A673 (cell line): ENCODE measurements at places on chromosomes 2 and 18. TPM values are rescaled to one million over a fixed set of nuclear protein-coding genes. Genes with fewer than 3 reads are reported as not detected.

- H3K4me3 ChIP-seq: peak overlapping the region; percentile 41
- no peaks in the 10 kb centered on the region for H3K27me3 ChIP-seq
- H3K27ac ChIP-seq: peak overlapping the region; percentile 57
- peak; percentile 69 for DNase-seq
- H3K4me1 ChIP-seq: peaks cover 32% of the 10 kb centered on the region
- no peaks in the 10 kb centered on the region for H3K36me3 ChIP-seq
Measured at GRCh38 chr2:222304737-222305515, 6.1 kb upstream of the PAX3 start.

- H3K36me3 ChIP-seq: peaks cover 4% of the 10 kb centered on the region
- DNase-seq: no peak
- H3K4me3 ChIP-seq: peak overlapping the region; percentile 95
- no peaks in the 10 kb centered on the region for H3K27me3 ChIP-seq
- H3K27ac ChIP-seq: peak overlapping the region; percentile 87
- H3K4me1 ChIP-seq: peaks cover 23% of the 10 kb centered on the region
Measured at GRCh38 chr2:1745171-1746023, 1.1 kb upstream of the PXDN start.

GRCh38 chr2:108594982-108595464 lies 60.8 kb downstream of the LIMS1 start:
- peaks cover 18% of the 10 kb centered on the region for H3K4me1 ChIP-seq
- DNase-seq: no peak
- no peak overlapping the region for H3K4me3 ChIP-seq

GRCh38 chr2:201200345-201200744 lies 17.4 kb downstream of the CASP10 start:
- no peak overlapping the region for H3K4me3 ChIP-seq
- no peaks in the 10 kb centered on the region for H3K27me3 ChIP-seq
- no peaks in the 10 kb centered on the region for H3K36me3 ChIP-seq
- DNase-seq: no peak
- no peak overlapping the region for H3K27ac ChIP-seq

- H3K36me3 ChIP-seq: no peaks in the 10 kb centered on the region
- H3K4me3 ChIP-seq: no peak overlapping the region
- H3K27me3 ChIP-seq: peaks cover 31% of the 10 kb centered on the region
- no peak overlapping the region for H3K27ac ChIP-seq
Measured at GRCh38 chr18:11767935-11768334, 78.9 kb downstream of the GNAL start.

GRCh38 chr18:37161491-37161890 lies 332.6 kb downstream of the KIAA1328 start:
- H3K36me3 ChIP-seq: no peaks in the 10 kb centered on the region
- H3K4me1 ChIP-seq: no peaks in the 10 kb centered on the region
- no peaks in the 10 kb centered on the region for H3K27me3 ChIP-seq
- DNase-seq: no peak
- no peak overlapping the region for H3K4me3 ChIP-seq

- DNase-seq: peak; percentile 70
- no peaks in the 10 kb centered on the region for H3K36me3 ChIP-seq
- H3K4me3 ChIP-seq: no peak overlapping the region
- no peaks in the 10 kb centered on the region for H3K4me1 ChIP-seq
- no peak overlapping the region for H3K27ac ChIP-seq
Measured at GRCh38 chr2:72137498-72138010, 10.1 kb downstream of the CYP26B1 start.

DNA sequence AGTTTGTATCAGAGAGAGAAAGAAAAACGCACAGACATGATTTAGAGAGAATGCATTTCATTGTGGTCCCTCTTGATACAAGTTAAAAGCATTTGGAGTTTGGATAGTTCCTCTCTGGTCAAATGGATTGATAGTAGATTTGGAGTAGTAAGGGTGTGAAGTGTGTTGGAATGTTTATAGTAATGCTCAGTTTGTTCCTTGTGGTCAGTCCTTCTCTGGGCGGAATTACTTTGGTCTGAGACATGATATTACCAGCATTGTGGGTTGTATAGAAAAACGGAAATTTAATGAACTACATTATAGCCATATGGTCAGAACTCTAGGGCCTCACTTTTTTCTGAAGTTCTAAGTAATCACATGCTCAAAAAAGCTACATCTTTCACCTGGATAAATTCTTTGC lies 178.9 kb downstream of the AGAP1 start:
- no peak overlapping the region for H3K27ac ChIP-seq
- no peaks in the 10 kb centered on the region for H3K36me3 ChIP-seq
- DNase-seq: no peak
- peaks cover 4% of the 10 kb centered on the region for H3K27me3 ChIP-seq
- H3K4me1 ChIP-seq: no peaks in the 10 kb centered on the region
- H3K4me3 ChIP-seq: no peak overlapping the region

DNA sequence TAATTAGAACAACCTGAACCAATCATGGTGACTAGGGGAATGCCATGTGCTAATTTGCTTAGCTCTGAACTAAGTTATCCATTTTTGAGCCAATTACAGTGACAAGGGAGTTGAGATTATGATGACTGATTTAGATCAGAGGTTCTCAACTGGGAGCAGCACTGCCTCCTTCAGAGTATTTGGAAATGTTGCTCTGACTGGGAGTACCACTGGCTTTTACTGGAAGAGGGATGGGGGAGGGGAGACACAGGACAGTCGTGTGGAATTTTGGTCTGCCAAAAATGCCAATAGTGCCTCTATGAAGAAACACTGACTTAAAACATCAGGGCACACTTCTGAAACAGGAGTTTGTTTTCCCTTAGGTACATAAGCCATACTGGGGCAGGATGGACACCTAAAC lies 48.1 kb upstream of the VPS54 start:
- no peak for DNase-seq
- H3K27ac ChIP-seq: no peak overlapping the region
- peaks cover 9% of the 10 kb centered on the region for H3K4me1 ChIP-seq
- no peaks in the 10 kb centered on the region for H3K27me3 ChIP-seq
- no peak overlapping the region for H3K4me3 ChIP-seq
- H3K36me3 ChIP-seq: no peaks in the 10 kb centered on the region

DNA sequence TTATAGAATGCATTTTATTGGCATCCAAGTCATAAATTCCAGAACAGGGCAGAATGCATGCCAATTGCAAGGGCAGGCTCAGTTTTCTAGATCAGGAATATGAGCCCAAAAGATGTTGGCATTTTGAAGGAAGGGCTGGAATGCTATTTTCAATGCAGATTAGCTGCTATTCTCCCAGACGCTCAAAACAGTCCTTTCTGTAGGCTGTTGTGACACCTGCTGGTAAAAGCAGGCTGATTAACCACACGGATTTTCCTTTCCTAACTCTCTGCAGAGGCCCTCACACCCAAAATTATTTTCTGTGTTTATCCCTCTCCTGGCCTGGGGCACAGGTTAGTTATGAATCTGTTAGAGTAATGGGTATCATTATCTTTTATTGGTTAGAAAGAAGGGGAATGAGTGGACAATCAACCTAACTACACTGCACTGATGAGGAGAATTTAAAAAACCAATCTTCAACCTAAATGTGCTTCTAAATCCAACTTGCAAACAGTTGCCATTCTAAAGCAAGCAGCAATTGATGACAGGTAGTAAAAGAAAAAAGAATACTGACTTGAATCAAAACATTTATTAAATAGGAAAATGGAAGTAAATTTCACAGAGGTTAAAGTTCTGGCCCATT lies 94.0 kb downstream of the PLA2R1 start:
- no peak overlapping the region for H3K27ac ChIP-seq
- no peaks in the 10 kb centered on the region for H3K4me1 ChIP-seq
- peak; percentile 60 for DNase-seq
- H3K4me3 ChIP-seq: no peak overlapping the region

DNA sequence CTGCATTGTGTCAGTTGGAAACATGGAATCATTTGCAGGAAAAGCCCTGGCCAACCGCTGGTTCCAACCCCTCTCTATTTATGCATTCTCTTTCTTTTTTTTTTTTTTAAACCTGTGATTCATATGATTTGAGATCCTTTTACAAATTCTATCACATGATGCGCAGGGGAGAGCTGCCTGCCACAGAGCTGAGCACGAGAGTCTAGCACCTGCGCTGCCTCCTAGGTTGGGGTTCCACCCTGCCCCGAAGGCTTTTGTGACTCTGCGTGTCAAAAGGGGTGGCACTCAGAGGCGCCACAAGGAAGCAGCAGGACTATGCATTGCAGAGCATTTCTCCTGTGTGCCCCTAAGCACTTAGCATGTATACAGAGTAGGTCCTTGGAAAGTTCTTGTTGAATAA lies 17.3 kb upstream of the ESPNL start:
- no peak overlapping the region for H3K27ac ChIP-seq
- H3K4me3 ChIP-seq: no peak overlapping the region
- H3K27me3 ChIP-seq: no peaks in the 10 kb centered on the region

The PEX13 gene
- 20.7 and 22.5 TPM in 2 replicates for total RNA-seq

The TTC32 gene
- 11.5 and 16.1 TPM in 2 replicates for total RNA-seq

The SLC5A7 gene
- not detected in 2 replicates for total RNA-seq

GRCh38 chr2:75790121-75790813 lies 79.6 kb upstream of the GCFC2 start:
- no peak overlapping the region for H3K4me3 ChIP-seq
- no peaks in the 10 kb centered on the region for H3K36me3 ChIP-seq
- DNase-seq: no peak
- no peaks in the 10 kb centered on the region for H3K4me1 ChIP-seq
- H3K27me3 ChIP-seq: no peaks in the 10 kb centered on the region
- no peak overlapping the region for H3K27ac ChIP-seq

DNA sequence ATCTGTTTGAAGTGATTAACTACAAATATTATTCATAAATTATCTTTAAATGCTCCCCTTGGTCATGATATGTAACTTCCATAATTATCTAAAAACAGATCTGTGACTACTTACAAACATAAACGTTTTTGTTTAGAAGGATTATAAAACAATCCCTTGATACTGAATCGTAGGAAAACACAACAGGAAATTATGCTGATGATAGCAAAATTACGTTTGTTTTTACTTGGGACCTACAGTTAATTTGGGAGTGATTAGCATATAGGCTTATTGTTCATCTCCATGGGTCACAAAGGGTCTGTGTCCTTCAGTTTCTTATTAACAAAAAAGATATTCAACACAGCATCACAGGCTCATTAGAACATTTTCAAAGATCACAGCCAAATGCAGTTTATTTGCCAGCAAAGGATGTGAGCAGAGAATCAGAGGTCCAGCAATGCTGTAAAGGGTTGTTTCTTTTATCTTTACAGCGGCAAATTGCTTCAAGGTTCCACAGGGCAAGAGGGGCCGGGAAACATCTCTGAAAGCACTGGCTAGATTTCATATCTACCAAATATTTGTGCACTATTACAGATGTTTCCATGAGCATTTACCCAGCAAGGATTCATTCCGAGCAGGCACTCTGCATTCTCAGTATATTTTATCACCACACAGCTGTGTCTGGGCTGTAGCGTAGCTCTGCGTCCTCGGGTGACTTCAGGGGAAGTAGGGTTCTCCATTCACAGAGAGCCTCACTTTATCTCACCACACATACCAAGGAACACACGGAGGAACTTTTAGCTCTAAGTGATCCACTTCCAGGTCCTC lies 4.1 kb downstream of the CCDC195 start:
- H3K27ac ChIP-seq: no peak overlapping the region
- DNase-seq: no peak
- H3K4me3 ChIP-seq: no peak overlapping the region
- H3K27me3 ChIP-seq: no peaks in the 10 kb centered on the region
- H3K36me3 ChIP-seq: no peaks in the 10 kb centered on the region

The FRZB gene
- 1.8 and 3.6 TPM in 2 replicates for total RNA-seq

DNA sequence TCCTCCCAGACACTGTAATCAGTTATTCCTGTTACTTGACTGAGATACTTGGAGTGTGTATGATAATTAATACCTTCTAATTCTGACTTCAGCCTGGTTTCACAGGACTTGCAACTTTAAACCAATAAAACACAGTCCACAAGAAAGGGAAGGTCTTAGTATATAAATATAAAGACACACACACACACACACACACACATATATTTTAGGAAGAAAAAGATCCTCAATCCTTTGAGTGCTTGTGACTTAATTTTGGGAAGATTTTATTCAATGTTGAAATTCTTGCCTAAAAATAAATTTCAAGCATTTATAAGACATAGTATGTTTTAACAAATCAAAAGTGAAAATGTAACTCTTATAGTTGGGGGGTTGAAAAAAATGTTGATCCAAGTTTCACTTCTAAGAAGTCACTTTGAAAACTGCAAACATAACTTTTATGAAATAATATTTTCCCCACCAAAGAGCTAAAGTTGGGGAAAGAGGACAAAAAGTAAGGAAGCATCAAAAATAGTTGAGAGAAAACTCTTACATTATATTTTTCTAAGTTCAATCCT lies 824 bp upstream of the VPS54 start:
- peak overlapping the region; percentile 64 for H3K4me3 ChIP-seq
- H3K4me1 ChIP-seq: peaks cover 14% of the 10 kb centered on the region
- no peaks in the 10 kb centered on the region for H3K36me3 ChIP-seq
- no peaks in the 10 kb centered on the region for H3K27me3 ChIP-seq

- H3K27ac ChIP-seq: no peak overlapping the region
- H3K36me3 ChIP-seq: no peaks in the 10 kb centered on the region
- no peak overlapping the region for H3K4me3 ChIP-seq
- no peaks in the 10 kb centered on the region for H3K27me3 ChIP-seq
- no peak for DNase-seq
Measured at GRCh38 chr2:12210016-12210933, 463.8 kb downstream of the LPIN1 start.

DNA sequence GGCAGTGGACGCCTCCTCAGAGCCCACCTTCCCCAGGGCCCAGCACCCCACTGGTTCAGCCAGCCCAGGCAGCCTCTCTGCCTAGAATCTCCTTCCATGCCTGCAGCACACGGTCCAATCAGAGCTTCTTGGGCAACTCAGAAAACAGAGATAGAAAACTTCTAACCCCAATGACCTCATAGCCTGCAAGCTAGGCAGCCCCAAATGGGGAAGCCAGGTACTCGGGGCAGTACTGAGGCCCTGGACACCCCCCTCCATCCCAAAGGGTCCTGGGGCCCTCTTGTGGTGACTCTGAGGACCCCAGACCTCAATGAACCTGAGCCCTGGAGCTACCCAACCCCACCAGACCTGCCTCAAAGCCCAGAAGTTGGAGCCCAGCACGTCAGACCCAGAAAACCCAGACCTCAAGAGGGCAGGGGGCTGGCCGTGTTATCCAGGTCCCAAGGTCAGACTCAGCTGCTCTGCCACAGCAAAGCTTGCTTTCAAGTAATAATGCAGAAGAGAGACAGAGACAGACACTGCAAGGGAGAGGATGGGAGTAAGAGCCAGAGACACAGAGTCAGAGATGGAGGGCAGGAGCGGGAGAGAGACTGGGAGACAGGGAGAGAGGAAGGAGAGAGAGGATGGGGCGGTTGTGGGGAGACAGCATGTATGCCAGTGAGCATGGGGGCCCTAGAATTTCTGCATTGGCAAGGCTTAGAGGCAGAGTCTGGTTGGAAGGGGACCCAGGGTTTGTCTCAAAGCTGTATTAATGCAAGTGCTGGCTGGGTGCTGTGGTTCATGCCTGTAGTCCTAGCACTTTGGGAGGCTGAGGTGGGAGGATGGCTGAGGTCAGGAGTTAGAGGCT lies 28.2 kb downstream of the SERTAD2 start:
- no peak overlapping the region for H3K4me3 ChIP-seq
- no peak overlapping the region for H3K27ac ChIP-seq
- no peak for DNase-seq
- no peaks in the 10 kb centered on the region for H3K27me3 ChIP-seq
- no peaks in the 10 kb centered on the region for H3K36me3 ChIP-seq
